ENCODE measurements at places on chromosomes 6 and 20.
A peak's percentile ranks its signal among the peaks of the same experiment; 100 is the strongest.

- DNase-seq, result no peak
Observed at GRCh38 chr6:144113366-144113765, 18.0 kb upstream of the SF3B5 start.

GRCh38 chr20:889106-889505 is 27.0 kb downstream of the ANGPT4 start:
- DNase-seq, result no peak

DNA sequence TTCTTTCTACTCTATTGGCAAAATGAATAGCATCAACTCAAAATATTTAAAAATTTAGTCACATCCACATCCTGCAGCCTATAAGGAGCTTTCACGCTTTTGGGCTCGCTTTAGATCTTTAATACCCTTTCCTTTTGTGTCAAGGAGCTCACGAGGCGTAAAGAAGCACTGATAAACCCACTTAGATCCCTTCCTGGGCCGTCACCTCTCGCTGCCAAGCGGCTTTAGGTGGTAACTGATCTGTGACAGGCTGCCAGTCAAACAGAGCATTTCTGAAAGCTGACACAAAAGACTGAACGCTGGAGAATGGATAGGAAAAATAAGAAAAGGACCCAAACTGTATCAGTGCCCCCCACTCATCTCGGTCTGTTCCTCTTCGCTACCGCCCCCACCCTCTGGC is 385.7 kb upstream of the MMS22L start:
- DNase-seq, result no peak

DNA sequence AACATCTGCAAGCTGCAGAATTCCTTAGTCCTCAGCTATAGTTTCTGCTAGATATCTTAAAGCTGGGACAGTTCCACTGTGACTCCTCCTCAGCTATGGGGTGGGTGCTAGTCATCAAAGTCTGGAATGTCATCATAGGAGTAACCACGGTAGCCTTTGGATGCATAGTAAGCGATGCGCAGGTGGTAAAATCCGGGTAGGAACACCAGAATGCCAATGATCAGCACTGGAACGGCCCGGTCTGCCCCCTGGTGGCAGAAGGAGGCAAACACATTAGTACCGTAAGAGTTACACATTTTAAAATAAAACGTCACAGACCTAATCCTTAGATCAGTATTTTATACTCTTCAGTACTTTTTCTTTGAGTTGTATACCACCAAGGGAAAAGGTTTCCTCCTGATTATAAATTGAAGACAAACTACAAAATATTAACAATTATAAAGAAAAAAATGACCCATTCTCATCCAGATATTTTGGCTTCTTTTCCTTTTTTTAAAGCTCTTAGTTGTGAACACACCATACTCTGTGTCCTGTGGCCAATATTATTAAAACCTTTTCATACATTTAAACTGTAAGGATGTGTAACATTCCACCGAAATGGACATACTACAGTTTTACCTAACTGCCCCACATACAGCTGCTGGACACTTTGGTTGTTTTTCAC is 18.9 kb downstream of the PCNA start:
- peak; percentile 33 for DNase-seq

GRCh38 chr6:35583893-35584688 is 71.4 kb upstream of the TULP1 start:
- peak; percentile 32 for DNase-seq

GRCh38 chr20:51174536-51174935 is 151.6 kb upstream of the KCNG1 start:
- DNase-seq, result no peak

GRCh38 chr6:117188627-117189201 is 76.6 kb upstream of the VGLL2 start:
- no peak for DNase-seq

DNA sequence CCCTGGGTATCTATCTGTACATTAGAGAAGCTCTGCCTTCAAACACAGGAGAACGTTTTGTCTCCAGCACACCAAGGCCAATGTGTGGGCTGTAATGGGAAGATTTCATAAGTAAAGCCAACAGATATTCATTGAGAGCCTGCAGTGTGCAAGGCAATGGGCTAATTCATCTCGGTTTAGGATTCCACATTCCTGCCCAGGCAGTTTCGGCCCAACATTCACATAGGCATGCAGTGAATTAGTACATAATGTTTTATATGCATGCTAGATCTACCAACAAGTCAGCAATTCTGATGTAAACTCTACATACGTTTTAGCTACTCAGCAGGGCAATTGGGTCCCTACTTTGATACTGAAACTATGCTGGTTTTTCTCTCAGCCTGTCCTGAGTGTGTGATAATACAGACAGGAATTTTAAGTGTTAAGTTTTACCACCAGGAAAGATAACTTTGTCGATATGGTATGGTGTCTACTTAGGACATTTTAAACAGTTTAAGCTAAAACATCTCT is 46.9 kb upstream of the NAA20 start:
- DNase-seq, result no peak

DNA sequence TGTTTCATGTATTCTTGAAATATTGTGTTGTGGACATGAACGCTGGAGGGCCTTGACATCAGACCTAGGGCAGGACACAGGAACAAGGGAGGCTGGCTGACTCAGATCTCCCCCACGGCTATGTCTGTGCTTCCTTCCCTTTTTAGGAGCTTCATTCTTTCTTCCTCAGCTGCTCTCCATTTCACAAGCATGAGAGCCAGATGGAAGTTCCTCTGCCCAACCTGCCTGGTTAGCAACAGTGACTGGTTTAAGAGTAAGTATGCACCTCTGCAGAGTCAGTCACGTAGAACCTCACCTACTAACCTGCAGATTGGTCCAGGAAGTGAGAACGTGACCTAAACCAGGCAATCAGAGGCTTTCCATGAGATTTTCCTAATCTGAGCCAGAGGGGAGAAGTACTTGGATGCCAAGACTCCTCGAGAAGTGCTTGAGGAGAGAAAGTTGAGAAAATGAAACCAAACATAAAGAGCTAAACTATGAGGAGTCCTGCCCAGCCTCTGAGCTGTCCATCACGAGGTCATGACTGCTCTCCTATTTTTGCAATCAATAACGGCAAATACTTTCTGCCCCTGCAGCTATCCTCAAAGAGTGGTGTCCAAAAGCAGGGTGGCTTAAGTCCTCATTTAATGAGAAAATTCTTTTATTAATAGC is 465.2 kb upstream of the CITED2 start:
- no peak for DNase-seq

DNA sequence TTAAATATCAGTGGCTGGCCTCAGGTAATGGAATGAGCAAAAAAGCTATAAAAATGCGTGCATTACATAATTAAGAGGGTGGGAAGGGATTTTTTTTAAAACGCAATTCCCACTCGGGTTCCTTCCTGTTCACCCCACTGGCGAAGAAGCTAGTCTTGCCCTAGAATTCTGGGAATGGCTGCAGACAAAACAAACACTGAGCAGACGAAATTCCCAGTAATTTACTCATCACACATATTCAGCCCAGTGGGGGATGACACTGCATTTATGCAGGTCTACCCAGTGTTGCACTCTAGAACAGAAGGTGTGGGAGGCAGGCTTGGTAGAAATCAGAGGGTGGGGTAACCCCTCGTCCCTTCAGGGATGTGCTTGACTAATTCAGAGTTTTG is 2695.0 kb upstream of the DEFB115 start:
- no peak for DNase-seq

GRCh38 chr6:150894935-150895552 is 29.5 kb downstream of the MTHFD1L start:
- DNase-seq, result no peak

DNA sequence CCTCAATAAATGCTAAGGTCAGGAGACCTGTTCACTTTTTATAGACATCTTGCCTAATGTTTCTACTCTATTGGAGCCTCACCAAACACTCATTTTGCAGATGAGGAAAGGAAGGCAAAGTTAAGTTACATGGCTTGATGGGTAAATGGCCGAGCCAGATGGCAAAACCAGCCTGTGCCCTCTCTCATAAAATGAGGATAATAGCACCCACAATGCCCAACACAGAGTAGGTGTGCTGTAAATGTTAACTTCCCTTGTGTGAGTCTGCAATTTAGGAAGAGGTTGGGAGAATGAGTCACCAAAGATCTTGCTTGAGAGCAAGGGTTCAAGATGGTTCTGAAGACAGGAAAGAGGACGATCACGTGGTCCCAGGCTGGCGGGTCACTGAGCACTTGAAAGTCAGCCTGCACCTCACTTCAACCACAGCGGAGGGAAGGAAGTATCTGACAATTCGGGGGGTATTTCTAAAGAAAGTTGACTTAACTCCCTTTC is 3.3 kb downstream of the KCNK5 start:
- no peak for DNase-seq

DNA sequence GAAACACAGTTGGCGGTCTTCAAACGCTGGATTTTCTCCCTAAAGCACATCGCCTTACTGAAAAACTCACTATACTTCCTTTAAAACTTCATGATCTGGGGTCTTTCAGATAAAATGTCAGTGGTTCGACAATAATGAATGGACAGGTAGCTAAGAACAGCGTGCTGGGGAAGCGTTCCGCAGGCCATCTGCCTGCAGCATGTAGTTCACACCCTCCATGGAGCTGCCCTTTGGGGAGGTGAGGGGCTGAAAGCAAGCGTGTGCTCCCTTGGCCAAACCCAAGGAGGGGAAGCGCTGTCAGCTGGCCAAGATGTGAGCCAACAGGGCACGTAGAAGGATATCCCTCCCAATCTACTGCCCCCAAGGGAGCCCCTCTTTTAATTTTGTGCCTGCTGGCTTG is 20.8 kb downstream of the MYLK4 start:
- no peak for DNase-seq

GRCh38 chr20:38060536-38060935 is 27.0 kb downstream of the RPRD1B start:
- no peak for DNase-seq

DNA sequence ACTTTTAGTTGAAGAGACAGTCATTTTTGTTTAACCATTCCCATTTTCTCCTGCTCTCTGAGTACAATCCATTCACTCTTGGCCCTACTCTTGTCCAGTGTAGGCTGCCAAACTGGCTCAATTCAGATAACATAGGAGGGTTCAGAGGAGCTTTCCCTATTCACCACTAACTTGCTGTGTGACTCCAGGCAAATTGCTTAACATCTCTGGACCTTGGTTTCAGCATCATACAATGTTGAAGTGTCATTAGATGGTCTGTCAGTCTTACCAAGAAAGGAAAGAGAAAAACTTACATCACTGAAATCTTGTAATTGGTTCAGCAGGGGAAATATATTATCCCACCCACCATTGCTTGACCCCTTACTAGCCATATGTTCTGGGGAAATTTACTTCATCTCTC is 171.4 kb upstream of the MCHR2 start:
- no peak for DNase-seq

DNA sequence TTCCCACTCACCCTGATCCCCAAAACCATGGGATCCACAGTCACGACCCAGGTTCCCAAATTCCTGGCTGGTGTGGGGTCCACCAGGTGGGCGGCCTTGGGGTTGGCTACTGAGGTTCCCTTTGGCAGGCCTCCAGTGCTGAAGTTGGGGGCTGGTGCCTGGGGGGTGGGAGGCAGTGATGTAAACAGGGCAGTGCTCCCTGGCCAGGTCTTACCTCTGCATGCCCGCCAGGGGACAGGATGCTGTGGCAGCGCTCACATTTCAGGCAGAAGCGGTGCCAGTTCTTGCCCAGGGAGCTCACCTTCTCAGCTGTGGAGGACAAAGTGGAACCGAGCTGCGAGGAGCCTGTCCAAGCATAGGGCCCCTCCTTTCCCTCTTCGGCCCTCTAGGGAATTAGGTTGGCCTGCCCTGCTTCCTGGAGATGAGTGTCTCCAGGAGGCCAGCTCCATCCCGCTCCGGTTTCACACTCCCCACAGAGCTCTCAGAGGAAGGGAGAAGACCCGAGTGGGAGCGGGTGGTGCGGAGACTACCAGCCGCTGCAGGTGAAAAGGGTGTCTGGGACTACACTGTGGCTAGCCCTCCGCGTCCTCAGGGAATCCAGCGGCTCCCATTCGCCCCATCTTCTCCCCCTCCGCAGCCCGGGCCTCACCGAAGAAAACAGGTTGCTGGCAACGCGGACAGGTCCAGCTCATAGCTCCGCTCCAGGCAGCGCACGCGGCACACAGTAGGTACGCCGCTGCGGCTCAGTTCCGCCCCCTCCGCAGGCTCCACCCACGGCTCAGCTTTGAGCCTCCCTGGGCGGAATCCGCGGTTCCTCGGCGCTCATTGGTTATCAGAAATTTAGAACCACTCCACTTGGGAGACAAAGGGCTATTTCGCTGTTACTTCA is at the start of gene CRIP3:
TSS of gene CRIP3 (minus strand) at position 726 of the 889 bp plus-strand sequence. CDS start at position 692, 34 bp downstream.
- no peak for DNase-seq

Measured in GM19239 (cell line).